ENCODE measurements at places on chromosomes 6 and 20.

DNA sequence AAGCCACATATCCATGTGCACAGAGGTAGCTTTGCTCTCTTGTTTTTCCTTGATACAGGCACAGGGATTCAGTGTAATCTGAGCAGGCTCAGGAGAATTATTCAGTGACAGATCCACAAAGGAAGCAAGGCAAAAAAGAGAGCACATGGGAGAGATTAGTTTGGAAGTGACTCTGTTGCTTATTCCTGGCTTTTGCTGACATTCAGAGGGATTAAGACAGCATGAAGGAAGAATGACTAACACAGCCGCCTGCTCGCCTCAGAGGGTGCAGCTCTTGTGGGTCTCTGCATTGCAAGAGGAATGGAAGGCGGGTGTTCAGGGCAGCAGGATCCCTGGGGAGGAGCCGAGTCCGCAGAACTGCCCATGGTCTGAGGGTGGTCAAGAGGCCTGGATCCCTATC is 203.4 kb upstream of the KCNQ5 start:
- no peak overlapping the region for H3K4me3 ChIP-seq
- H3K4me1 ChIP-seq = no peaks in the 10 kb centered on the region
- H3K27ac ChIP-seq = no peak overlapping the region
- no peak for DNase-seq
- H3K27me3 ChIP-seq = peaks cover 14% of the 10 kb centered on the region

- H3K4me3 ChIP-seq = no peak overlapping the region
- no peak for DNase-seq
- no peaks in the 10 kb centered on the region for H3K4me1 ChIP-seq
- H3K27ac ChIP-seq = no peak overlapping the region
These were observed 15.4 kb upstream of the FOXQ1 start for GRCh38 chr6:1296542-1296941.

GRCh38 chr6:90424580-90424979 is 127.9 kb upstream of the BACH2 start:
- DNase-seq = no peak
- H3K27me3 ChIP-seq = no peaks in the 10 kb centered on the region
- H3K36me3 ChIP-seq = peaks cover 22% of the 10 kb centered on the region
- H3K4me1 ChIP-seq = peaks cover 24% of the 10 kb centered on the region
- H3K4me3 ChIP-seq = peak overlapping the region; percentile 65

GRCh38 chr6:111105578-111105977 is 18.3 kb downstream of the SLC16A10 start:
- H3K36me3 ChIP-seq = peaks cover 12% of the 10 kb centered on the region
- H3K4me1 ChIP-seq = peaks cover 2% of the 10 kb centered on the region
- no peak for DNase-seq
- H3K27ac ChIP-seq = no peak overlapping the region

DNA sequence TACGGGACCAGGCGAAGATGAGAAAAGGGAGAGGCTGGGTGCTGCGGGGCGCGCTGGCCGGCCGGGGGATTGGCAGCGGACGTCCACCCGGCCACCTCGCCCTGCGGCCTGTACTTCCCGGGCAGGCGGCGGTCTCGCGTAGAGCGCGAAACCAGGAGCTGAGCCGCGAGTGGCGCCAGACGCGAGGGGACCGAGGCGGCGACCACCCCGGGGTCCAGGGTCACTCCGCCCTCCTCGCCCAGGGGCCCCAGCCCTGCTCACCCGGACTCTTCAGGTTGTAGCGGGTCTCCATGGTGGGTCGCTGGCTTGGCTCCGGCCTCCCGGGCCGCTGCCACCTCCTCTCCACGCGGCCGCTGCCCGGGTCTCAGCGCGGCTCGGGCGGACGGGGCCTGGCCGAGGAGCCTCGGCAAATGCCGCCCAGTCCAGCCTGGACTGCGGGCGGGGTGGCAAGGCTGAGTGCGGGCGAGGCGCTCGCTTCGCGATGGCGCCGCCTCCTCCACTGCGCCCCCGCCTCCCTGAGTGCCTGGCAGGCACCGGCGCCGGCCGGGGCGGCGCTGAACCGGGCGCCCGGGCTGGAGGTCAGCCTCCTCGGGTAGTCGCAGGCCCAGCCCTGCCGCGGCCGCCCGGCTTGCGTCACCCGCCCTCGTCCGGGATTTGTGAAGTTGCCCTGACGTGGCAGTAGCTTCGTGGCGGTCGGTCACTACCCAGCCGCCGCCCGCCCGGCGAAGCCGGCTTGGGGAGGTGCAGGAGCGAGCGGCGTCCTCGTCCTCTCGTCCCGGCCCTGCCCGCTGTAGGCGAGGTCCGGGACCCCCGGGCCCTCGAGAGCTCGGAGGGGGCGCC is at the start of gene UBE2J1:
TSS of gene UBE2J1 (minus strand) at position 445 of the 840 bp plus-strand sequence. CDS start at position 292, 153 bp downstream.
- H3K27me3 ChIP-seq = no peaks in the 10 kb centered on the region
- peaks cover 9% of the 10 kb centered on the region for H3K36me3 ChIP-seq
- peak; percentile 71 for DNase-seq
- H3K4me1 ChIP-seq = peaks cover 75% of the 10 kb centered on the region

DNA sequence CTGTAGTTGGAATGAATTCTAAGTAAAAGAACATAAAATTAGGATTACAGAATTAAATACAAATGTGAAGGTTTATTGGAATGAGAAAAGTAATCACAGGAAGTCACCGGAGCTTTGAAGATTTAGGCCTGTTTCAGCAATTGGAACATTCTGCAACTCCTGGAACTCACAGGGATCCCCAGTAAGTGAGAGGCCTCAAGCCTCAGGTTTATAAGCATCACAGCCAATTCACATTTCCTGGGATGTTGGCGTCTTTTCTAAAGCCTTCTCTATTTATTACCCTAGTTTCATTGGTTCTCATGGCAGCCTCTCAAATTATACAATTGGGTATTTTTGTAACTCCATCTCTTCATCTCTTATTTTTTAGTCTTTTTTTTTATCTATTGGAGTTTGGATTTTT is 90.4 kb upstream of the HIVEP1 start:
- H3K4me3 ChIP-seq = no peak overlapping the region
- DNase-seq = no peak
- H3K27ac ChIP-seq = no peak overlapping the region
- H3K4me1 ChIP-seq = no peaks in the 10 kb centered on the region
- H3K36me3 ChIP-seq = no peaks in the 10 kb centered on the region
- H3K27me3 ChIP-seq = no peaks in the 10 kb centered on the region

DNA sequence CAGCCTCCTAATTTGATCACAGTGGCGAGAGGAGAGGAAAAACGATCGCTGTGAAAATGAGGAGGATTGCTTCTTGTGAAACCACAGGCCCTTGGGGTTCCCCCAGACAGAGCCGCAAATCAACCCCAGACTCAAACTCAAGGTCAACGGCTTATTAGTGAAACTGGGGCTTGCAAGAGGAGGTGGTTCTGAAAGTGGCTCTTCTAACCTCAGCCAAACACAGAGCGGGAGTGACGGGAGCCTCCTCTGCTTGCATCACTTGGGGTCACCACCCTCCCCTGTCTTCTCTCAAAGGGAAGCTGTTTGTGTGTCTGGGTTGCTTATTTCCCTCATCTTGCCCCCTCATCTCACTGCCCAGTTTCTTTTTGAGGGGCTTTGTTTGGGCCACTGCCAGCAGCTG is 28.7 kb downstream of the SAYSD1 start:
- peaks cover 33% of the 10 kb centered on the region for H3K27me3 ChIP-seq
- no peaks in the 10 kb centered on the region for H3K36me3 ChIP-seq
- H3K27ac ChIP-seq = no peak overlapping the region
- no peak overlapping the region for H3K4me3 ChIP-seq

DNA sequence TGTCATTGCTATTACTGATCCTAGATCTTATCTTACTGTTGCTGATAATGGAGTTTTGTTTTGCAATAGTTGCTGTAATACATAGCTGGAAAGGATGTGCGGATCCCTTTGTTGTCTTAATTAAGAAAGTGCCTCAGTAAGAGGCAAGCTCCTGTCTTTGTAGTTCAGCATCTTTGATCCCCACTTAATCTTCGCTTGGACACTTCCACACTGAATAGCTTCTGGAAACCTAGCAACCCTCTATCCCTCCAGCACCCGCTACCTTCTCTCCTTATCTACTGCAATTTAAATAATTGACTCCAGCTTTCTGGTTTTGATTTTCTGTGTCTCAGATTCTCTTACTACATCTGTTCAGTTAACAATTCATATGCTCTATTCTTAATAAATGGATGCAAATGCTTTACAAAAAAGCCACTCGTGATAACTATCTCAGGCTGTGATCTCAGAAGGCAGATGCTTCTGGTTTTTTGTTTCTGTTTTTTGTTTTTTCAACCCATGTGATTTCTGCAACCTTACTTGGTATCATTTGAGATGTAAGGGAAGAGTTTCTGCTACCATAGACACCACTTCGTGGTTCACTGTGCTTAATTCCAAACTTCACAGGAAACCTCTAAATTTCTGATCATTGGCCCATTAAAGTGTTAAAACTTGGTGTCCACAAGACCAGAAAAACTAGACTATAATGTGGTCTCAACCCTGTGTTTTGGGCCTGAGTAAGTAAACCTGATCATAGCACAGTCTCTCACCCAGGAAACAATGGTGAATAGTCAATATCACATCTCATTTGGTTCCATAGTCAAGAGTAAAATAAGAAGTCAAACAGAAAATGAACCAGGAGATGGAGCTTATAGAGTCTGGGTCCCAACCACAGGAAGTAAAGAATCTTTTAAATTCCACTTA is 352.1 kb upstream of the SOX4 start:
- H3K27me3 ChIP-seq = peaks cover 2% of the 10 kb centered on the region
- H3K4me3 ChIP-seq = no peak overlapping the region
- H3K36me3 ChIP-seq = no peaks in the 10 kb centered on the region
- no peak overlapping the region for H3K27ac ChIP-seq

GRCh38 chr6:11885159-11885558 is 106.6 kb upstream of the ADTRP start:
- no peak overlapping the region for H3K4me3 ChIP-seq
- H3K4me1 ChIP-seq = no peaks in the 10 kb centered on the region
- H3K36me3 ChIP-seq = no peaks in the 10 kb centered on the region
- H3K27ac ChIP-seq = no peak overlapping the region
- no peak for DNase-seq

- peaks cover 66% of the 10 kb centered on the region for H3K36me3 ChIP-seq
- no peak for DNase-seq
- no peaks in the 10 kb centered on the region for H3K27me3 ChIP-seq
- H3K4me3 ChIP-seq = no peak overlapping the region
- H3K4me1 ChIP-seq = peaks cover 48% of the 10 kb centered on the region
These were observed 70.3 kb downstream of the SCML4 start for GRCh38 chr6:107753778-107754177.

DNA sequence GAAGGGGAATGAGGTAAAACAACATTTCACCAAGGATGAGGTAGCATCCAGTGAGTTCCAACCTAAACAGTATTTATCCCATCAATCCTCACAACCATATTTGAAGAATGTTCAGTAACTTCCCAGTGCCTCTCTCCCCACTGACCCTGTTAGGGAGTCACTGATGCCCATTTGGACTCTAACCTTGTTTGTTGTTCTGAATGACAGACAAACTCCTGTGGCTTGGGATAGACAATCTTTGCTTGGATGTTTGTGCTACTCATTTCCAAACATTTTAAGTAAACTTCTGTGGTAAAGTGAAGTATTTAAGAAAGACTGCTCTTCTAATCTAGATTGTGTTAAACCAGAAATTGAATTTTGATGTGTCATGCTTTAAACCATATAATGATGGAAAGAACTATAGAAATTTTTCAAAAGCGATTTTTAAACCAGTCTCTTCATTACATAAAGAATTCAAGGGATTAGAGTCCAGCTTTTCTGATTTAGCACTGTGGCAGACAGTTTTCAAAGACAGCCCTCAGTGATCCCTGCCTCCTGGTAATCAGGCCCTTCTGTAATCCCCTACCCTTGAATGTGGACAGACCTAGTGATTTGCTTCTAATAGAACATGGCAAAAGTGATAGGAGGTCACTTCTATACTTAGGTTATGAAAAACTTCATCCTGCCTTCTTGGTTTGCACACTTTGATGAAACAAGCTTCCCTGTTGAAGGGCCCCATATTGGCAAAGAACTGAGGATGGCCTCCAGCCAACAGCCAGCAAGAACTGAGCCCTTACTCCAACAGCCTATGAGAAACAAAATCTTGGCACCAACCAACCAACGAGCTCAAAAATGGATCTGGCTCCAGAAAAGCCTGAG is 191.6 kb downstream of the DST start:
- H3K27ac ChIP-seq = no peak overlapping the region
- no peaks in the 10 kb centered on the region for H3K27me3 ChIP-seq
- H3K4me3 ChIP-seq = no peak overlapping the region
- H3K36me3 ChIP-seq = no peaks in the 10 kb centered on the region
- no peak for DNase-seq
- H3K4me1 ChIP-seq = no peaks in the 10 kb centered on the region

- H3K27ac ChIP-seq = no peak overlapping the region
- peaks cover 11% of the 10 kb centered on the region for H3K4me1 ChIP-seq
- peaks cover 26% of the 10 kb centered on the region for H3K27me3 ChIP-seq
- no peak overlapping the region for H3K4me3 ChIP-seq
- DNase-seq = no peak
These were observed 5.9 kb downstream of the PXDC1 start for GRCh38 chr6:3745566-3746118.

GRCh38 chr6:155200012-155200411 is 63.8 kb upstream of the CLDN20 start:
- no peak overlapping the region for H3K27ac ChIP-seq
- no peaks in the 10 kb centered on the region for H3K4me1 ChIP-seq
- no peak for DNase-seq
- peaks cover 1% of the 10 kb centered on the region for H3K36me3 ChIP-seq

DNA sequence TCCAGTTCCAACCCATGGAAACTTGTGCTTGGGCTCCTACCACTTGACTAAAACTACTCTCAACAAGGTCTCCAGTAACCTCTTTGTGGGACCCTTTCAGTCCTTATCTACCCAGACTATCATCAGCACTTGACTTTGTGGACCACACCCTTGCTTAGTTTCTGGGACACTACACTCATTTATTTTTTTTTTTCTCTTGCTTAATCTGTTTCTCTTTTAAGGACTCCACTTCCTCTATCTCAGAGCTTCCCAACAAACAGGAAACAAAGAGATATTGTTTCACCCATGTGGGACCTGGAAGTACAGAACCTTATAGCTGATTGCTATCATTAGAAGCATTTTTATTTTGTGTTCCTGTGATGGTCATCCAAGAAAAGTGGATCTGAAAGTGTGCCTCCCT is 28.8 kb upstream of the ME1 start:
- no peak for DNase-seq
- H3K27ac ChIP-seq = no peak overlapping the region
- H3K27me3 ChIP-seq = no peaks in the 10 kb centered on the region

GRCh38 chr6:28635547-28636158 is 110.0 kb downstream of the GPX5 start:
- peaks cover 25% of the 10 kb centered on the region for H3K4me1 ChIP-seq
- H3K27ac ChIP-seq = peak overlapping the region; percentile 42
- H3K27me3 ChIP-seq = peaks cover 59% of the 10 kb centered on the region
- H3K36me3 ChIP-seq = peaks cover 6% of the 10 kb centered on the region
- DNase-seq = no peak
